CD4-positive, alpha-beta T cell treated with Interleukin-15 for 4 hours (primary cell): ENCODE measurements at places on chromosomes 7 and 10.
A peak's percentile ranks its signal among the peaks of the same experiment; 100 is the strongest.

DNA sequence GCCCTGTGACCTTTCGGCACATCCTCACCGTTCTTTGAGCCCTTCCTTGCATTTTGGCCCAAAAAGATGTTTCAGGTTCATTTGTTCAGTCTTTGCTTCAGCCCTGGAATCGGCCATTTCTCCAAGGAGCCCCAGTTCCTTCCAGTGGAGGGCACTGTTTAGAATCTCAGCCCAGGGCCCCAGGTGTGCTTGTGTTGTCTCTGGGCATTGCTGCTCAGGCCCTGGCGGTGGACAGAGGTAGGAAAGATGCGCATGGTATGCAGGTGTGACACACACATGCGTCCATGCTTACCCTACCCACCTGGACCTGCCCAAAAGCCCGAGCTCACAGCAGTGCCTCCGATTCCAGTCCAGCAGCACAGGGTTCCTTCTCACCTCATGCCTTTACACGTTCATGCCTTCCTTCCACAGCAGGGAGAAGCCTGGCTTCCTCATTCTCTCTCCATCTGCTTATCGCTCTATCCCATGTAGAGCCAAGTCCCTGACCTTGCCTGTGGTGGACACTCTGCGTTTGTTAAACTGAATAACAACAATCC lies 70.6 kb downstream of the LHPP start:
- DNase-seq, result no peak

DNA sequence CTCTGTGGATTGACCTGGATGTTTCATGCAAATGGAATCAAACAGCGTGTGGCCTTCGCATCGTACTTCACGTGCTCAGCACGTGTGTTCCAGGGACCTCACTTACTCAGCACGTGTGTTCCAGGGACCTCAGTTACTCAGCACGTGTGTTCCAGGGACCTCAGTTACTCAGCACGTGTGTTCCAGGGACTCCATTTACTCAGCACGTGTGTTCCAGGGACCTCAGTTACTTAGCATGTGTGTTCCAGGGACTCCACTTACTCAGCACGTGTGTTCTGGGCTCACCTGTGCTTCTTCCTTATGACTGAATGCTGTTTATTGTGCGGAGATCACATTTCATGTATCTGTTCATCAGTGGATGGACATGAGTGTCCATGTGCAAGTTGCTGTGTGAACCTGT lies 22.0 kb downstream of the INPP5A start:
- no peak for DNase-seq

DNA sequence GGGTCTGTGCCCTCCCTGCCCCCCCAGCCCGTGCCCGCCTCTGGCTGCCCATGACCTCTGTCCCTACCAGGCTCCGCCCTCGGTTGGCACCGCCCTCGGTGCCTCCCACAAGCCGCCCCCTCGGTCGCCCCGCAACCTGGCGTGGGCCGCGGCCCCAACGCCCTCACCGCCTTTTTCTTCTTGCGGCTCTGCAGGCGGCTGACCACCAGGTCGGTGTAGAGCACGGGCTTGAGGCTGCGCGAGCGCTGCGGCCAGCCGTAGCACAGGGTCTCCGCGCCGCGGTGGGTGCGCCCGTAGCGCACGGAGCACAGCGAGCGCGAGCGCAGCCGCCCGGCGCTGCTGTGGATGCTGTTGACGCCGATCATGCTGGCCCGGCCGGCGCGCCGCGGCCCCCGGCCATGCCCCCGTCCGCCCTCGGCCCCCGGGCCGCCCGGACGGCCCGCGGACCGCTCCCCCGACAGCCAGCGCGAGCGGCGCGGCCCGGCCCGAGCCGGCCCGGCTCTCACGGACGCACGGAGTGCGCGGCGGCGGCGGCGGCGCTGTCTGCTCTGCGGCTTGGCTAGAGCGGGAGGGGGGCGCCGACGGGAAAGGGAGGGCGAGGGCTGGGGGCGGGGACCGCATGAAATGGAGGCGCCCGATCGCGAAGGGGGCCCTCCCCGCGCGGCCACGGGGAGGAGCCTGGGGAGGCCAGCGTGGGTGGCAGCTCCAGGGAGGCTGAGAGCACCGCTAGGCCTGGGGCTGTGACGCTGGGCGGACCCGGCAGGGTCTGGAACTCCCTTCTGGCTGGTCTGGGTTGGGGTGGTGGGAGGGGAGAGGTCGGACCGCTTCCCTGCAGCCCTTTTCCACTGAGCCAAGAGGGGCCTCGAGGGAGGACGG lies 9.6 kb downstream of the PSD start:
- peak; percentile 62 for DNase-seq

GRCh38 chr7:112448891-112449290 lies 1.4 kb upstream of the IFRD1 start:
- DNase-seq, result no peak

GRCh38 chr10:24349379-24350001 lies 140.6 kb downstream of the KIAA1217 start:
- no peak for DNase-seq

DNA sequence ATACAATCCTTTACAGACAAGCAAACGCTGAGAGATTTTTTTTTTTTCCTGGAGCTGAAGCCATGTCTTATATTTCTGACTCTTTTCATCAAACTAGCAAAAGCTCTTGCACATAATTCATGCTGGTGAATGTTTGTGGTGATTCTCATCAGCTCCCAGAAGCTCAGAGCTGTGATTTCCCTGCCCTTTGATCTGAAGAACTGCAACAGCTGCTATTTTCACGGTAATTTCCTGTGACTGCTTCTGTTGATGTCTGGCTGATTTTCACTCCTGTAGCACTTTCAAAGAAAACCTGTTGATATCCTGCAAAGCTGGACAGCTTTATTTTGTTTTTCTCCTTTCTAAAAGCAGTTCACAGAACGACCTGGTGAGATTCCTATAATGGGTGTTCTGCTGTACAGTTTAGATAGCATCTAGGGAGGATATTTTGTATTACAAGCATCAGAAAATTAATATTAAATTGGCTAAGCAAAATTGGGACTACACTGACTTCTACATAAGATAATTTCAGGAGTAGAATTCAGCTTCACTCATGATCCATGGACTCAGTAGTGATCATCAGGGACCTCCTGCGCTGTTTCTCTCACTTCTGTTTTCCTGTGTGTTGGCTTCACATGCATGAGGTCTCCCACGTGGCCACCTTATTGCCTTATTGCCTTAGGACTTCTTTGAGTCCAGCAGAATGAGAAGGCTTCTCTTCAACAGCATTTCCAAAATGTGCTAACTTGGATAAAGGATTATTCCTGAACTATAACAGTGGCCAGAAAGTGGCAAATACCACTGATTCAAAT lies 1111.6 kb upstream of the SORCS1 start:
- DNase-seq, result no peak

DNA sequence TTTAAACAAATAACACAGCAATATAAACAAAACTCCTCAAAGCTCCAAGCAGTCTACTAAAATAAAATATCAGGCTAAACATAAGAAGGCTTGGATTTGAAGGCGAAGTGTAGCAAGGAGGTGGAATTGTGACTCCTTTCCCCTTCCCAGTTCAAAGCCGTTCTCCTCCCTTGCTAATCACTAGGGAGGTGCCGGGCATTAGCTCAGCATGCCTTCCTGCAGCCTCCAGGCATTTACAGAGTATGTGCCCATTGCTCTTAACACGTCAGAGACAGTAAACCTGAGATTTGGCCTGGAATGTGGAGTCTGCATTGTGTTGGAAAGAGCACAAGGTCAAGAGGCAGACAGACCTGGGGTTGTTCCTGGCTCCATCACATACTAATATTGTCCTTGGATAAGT lies 15.6 kb downstream of the CNNM1 start:
- no peak for DNase-seq

DNA sequence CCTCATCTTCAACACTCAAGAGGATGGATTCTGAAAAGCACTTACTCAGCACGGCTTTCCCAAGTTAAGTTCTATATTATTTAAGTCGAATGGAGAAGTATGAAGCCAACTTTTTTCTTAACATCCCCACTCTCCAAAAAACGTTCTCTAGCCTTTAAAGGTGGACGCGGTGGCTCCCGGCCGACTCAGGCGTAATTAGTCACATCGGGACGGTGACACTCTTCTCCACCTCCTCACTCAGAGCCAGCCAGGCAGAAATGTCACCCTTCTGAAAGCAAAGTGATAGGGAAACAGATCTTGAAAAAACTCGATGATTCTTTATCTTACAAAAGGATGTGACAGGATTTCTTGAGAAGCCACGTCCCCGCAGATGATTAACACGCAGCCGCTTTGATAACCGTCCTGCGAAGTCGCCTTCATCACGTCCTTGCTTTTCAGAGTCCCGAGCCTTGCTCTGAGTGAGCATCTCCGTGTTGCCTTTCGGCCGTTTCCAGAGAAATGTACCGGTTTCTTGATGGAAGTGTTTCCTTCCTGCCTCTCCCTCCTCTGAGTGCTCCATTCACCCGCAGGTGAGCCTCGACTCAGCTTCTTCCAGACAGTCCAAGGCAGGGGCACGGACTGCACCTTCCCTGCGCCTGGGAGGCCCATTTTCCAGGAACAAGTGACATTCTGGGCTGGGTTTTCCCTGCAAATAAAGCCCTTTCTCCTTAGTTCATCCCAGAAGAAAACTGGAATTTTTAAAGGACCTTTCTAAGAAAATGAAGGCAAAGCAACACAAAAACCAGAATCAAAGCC lies 314.8 kb downstream of the DNAJB6 start:
- no peak for DNase-seq

- no peak for DNase-seq
These were observed 24.0 kb downstream of the HOXA1 start for GRCh38 chr7:27071622-27072390.

DNA sequence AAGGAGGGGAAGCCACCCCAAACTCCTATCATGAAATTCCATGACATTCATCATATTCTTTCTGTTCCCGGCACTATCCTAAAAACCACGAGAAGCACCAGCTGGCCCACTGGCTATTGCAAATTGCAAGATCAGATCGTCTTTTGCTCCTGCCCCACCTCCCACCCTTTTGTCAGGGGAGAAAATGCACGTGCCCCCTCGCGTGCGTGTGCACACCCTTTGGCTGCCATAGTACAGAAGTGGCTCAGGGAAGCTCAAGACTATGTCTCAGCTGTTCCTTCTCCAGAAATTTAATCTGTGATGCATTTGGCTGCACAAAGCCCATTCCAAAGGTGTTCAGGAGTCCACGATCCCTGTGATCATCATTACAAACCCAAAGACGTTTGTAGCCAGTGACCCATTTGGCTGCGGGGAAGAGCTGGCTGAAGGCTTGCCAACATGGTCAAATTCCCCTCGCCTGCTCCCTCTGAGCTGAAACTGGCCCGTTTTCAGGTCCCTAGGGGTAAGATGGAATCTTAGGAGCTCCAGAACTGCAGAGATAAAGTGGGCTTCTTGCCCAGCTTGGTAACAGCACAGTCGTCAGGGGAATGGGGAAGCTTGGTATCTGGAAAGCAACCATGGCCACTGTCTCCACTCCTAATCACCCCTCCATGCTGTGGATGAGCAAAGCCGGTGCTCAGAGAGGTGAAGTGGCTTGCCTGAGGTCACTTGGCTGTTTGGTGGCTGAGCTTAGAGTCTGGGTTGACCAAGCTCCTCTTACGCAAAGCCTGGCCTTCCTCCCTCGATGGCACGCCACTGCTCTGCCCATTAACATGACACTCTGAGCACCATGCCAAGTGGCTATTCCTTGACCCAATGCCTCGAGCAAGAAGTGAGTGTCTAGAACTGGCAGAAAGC lies 155.4 kb downstream of the NEURL1 start:
- DNase-seq, result no peak

- no peak for DNase-seq
These were observed 95.0 kb upstream of the AGBL3 start for GRCh38 chr7:134891262-134891695.

GRCh38 chr10:11931038-11931437 lies 107.9 kb downstream of the PROSER2 start:
- DNase-seq, result no peak

- no peak for DNase-seq
These were observed 67.0 kb downstream of the MDFIC start for GRCh38 chr7:114988755-114989375.

DNA sequence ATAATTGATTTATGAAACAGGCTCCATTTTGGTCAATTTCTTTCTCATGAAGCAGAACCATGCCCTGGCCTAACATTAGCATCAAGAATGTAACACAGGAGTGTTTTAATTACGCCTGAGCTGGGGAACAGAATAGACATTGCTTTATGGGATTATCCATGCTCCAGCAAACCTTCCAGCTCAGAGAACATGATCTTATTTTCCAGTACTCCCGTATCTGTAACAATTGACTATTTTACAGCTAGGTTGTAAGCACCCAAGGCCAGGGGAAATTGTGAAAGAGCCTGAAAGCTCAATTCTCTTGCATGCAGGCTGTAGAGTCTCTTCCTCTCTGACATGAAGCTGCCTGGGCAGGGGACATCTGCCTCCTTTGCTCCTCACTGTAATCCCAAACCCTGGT lies 30.8 kb upstream of the CRYGN start:
- DNase-seq, result no peak

DNA sequence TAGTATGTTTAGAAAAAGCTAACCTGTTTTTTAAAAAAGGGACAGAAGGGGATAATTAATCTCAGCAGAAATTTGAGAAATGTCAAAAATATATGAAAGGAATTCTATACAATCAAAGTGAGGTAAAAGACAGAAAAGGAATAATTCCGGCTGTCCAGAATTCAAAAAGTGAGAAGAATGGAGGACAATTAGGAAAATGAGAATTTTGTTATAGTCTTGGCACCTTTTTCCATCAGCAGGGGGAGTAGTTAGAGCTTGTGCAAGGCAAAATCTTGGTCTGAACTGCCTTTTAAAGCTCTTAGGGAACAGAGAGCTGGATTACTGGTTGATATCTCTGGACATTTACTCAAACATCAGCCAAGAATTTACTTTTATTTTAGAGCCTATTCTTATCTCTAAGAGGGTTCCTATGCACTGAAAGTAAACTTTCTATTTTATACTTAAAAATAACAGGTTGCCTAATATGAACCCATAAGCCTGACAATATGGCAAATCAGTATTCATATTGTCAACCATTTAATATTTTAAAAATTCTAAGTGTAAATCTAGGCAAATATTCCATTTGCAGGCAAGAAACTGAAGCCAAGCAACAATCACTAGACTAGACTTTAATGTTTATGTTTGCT lies 185.6 kb downstream of the ANK3 start:
- peak; percentile 3 for DNase-seq

- no peak for DNase-seq
These were observed 407.1 kb downstream of the DNAJB6 start for GRCh38 chr7:157743781-157744525.

- no peak for DNase-seq
These were observed 33.4 kb downstream of the PTPN12 start for GRCh38 chr7:77570330-77571011.

- no peak for DNase-seq
These were observed 6.8 kb upstream of the SPOCK2 start for GRCh38 chr10:72095195-72095594.

DNA sequence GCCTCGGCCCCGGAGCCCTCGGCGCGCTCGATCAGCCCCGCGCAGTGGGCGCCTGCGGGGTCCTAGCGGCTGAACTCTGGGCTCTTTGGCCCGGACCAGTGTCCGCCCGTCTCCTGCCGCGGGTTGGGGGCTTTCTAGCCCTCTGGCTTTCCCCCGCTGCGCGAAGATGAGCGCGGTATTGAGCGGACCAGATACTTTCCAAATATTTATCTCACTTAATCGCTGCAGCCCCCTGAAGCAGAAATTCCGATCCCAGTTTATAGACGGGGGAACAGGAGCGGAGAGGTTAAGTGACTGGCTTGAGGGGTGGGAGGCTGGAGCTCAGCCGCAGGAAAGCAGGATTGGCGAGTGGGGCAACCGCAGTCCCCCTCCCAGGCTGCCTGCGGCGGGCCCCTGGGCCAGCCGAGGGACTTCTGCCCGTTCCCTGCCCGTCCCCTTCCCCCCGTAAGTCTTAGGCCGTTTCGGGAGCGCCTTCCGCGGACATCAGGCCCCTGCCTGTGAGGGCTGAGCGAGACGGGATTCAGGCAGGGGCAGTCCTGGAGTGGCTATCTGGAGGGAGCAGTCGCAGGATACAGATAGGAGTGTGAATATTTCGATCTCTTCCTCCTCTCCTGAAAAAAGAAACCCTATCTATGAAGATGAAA lies 565 bp downstream of the STRIP2 start:
- DNase-seq, result no peak

GRCh38 chr10:97498841-97499560 lies at the start of gene UBTD1:
TSS of gene UBTD1 (plus strand) at chr10:97498924. CDS start at chr10:97499204, 280 bp downstream.
- peak; percentile 12 for DNase-seq
